Activated naive CD8-positive, alpha-beta T cell treated with anti-CD3 and anti-CD28 coated beads for 36 hours (primary cell): ENCODE measurements at places on chromosomes 12 and 14. TPM values are rescaled to one million over a fixed set of nuclear protein-coding genes. Genes with fewer than 3 reads are reported as not detected.

DNA sequence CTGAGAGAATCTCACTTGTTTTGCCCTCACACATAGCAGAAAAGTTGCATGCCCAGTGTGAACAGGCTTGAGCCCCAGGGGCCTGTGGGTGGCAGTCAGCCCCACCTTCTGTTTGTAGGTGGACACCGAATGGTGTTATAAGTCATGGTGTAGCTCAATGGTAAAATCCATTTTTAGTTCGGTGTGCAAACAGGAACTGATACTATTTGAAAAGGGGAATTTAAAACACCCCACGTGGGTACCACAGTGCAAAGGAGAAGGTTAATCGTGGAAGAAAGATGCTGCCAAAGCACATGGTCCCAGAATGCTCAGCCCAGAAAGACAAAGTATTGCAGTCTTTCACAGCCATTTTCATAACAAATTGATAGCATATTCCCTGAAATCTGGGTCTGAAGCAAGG is 71.8 kb upstream of the GZMB start:
- H3K27ac ChIP-seq: no peak overlapping the region
- no peak for DNase-seq

- H3K27me3 ChIP-seq: peaks cover 22% of the 10 kb centered on the region
- DNase-seq: no peak
- no peak overlapping the region for H3K4me3 ChIP-seq
- H3K4me1 ChIP-seq: no peaks in the 10 kb centered on the region
- no peak overlapping the region for H3K27ac ChIP-seq
- no peaks in the 10 kb centered on the region for H3K36me3 ChIP-seq
Observed at GRCh38 chr14:96729889-96730288, 67.3 kb upstream of the VRK1 start.

STK38L gene
- total RNA-seq: 32.0 TPM

PTPRR gene
- total RNA-seq: not detected

B4GALNT3 gene
- 0.66 TPM for total RNA-seq

DNA sequence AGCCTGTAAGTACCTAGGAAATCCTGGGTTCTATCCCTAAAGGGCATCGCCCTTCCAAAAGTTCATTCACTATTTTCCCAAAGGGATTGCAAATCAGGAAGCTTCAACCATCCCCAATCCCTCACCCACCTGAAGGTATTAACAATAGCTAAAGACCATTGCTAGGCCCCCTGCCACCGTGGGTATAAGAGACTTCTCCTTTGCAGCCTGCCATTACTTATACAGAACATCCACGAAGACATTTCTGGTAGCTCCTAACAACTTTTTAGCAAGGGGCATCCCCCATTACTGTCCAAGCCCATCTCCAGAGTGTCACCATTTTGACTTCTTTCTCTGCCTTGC is 384 bp upstream of the SMUG1 start:
- H3K36me3 ChIP-seq: no peaks in the 10 kb centered on the region
- no peak overlapping the region for H3K27ac ChIP-seq
- peaks cover 36% of the 10 kb centered on the region for H3K27me3 ChIP-seq
- peaks cover 16% of the 10 kb centered on the region for H3K4me1 ChIP-seq

DNA sequence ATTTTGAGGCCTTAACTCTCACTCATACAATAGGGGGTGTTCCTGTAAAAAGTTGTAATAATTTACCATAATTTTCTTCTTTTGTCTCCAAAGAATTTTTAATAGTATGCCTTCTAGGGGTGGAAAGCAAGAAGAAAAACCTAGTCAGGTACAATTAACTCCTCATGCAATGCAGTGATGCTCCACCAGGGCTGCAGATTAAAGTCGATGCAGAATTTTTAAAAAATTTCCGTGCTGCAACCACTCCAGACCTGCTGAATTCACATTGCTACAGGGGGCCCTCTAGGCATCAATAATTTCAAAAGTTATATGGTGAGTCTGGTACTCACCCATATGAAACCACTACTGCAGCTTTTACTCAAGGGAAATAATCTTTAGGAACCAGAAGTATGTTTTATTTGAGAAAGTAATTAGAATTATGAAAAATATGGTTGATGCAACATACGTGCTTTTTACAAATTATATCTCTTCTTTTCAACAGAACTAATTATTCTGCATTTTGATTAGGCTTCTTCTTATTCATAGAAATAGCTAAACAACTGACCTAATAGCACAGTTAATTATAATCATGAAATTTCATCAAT is 353.2 kb downstream of the BCAT1 start:
- DNase-seq: no peak
- H3K4me1 ChIP-seq: no peaks in the 10 kb centered on the region
- no peak overlapping the region for H3K4me3 ChIP-seq
- no peak overlapping the region for H3K27ac ChIP-seq
- no peaks in the 10 kb centered on the region for H3K27me3 ChIP-seq

STXBP6 gene
- not detected for total RNA-seq

DNA sequence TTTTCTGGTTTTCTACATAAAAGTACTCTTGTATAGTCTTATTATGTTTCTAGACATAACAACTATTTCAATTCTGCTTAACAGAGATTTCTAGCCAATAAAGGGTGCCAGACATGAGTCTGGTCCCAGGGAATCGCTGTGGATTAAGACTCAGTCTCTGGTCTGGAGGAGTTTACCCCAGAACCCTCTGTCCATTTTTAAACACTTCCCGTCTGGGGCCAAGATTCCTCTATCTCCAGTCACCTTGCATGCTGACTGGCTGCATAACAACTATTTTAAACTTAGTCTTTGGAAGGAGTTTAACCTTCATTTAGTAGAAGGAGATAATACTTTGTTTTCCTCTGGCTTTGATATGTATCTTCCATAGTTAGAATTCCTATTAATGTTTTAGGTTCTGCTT is 163.1 kb upstream of the IFNG-AS1 start:
- H3K4me3 ChIP-seq: no peak overlapping the region
- H3K27me3 ChIP-seq: no peaks in the 10 kb centered on the region
- H3K36me3 ChIP-seq: no peaks in the 10 kb centered on the region
- H3K4me1 ChIP-seq: peaks cover 9% of the 10 kb centered on the region

TAS2R10 gene
- total RNA-seq: not detected

DNA sequence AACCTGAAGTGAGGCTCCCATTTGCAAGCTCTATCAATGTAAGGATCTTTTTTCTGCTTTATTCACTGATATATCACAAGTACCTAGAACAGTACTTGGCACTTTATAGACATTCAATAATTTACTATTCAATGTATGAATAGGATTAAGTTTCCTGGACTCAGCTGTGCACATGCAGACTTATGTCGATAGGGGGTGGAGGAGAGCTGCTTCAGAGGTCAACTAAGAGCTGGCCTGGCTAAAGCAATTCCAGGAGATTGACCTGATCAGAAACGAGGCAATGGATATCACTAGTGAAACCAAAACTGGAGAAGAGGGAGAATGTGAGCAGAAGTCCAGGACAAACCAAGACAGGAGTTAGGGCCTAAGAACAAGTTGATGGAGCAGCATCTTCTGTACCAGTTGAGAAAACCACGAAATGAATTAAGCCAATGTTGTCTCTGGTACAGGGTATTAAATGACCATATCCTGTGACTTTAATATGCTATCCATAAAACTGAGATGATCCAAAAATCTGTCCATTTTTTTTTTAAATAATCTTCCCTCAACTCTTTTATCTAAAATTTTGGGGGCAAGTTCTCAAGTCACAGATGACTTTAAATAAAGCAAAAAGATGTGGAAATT is 169.2 kb downstream of the PIK3C2G start:
- no peaks in the 10 kb centered on the region for H3K27me3 ChIP-seq
- H3K27ac ChIP-seq: no peak overlapping the region
- no peaks in the 10 kb centered on the region for H3K36me3 ChIP-seq
- no peaks in the 10 kb centered on the region for H3K4me1 ChIP-seq
- no peak overlapping the region for H3K4me3 ChIP-seq

SLCO1C1 gene
- total RNA-seq: not detected

- no peak overlapping the region for H3K27ac ChIP-seq
- H3K36me3 ChIP-seq: peaks cover 3% of the 10 kb centered on the region
- peaks cover 6% of the 10 kb centered on the region for H3K4me1 ChIP-seq
- no peak overlapping the region for H3K4me3 ChIP-seq
Observed at GRCh38 chr14:64951724-64952123, 9.2 kb upstream of the GPX2 start.

GRCh38 chr14:71362920-71363584 is 455.8 kb downstream of the PCNX1 start:
- H3K4me3 ChIP-seq: no peak overlapping the region
- H3K4me1 ChIP-seq: peaks cover 49% of the 10 kb centered on the region
- no peak for DNase-seq
- no peaks in the 10 kb centered on the region for H3K27me3 ChIP-seq

DNA sequence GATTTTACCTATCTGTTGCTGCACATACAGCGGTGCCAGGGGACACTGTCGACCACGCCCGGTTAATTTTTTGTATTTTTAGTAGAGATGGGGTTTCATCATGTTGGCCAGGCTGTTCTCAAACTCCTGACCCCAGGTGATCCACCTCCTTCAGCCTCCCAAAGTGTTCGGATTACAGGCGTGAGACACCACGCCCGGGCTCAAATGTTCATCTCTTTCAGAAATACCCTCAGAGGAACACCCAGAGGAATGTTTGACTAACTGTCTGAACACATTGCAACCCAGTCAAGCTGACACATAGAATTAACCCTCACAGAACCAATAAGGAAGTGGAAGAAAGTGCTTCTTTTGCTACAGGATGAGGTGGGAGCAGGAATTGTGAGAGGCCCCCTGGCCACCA is 15.0 kb upstream of the ETFBKMT start:
- H3K27me3 ChIP-seq: no peaks in the 10 kb centered on the region
- no peaks in the 10 kb centered on the region for H3K36me3 ChIP-seq
- H3K4me3 ChIP-seq: no peak overlapping the region
- DNase-seq: no peak

- no peak overlapping the region for H3K4me3 ChIP-seq
- DNase-seq: no peak
- H3K36me3 ChIP-seq: peaks cover 37% of the 10 kb centered on the region
Observed at GRCh38 chr14:89537911-89538310, 120.9 kb upstream of the FOXN3 start.

RHEBL1 gene
- total RNA-seq: 13.2 TPM

- H3K4me3 ChIP-seq: peak overlapping the region; percentile 83
- peak; percentile 26 for DNase-seq
- peaks cover 12% of the 10 kb centered on the region for H3K36me3 ChIP-seq
Observed at GRCh38 chr14:54881235-54881760, 21.3 kb downstream of the GCH1 start.

CDH24 gene
- 0.49 TPM for total RNA-seq

DNA sequence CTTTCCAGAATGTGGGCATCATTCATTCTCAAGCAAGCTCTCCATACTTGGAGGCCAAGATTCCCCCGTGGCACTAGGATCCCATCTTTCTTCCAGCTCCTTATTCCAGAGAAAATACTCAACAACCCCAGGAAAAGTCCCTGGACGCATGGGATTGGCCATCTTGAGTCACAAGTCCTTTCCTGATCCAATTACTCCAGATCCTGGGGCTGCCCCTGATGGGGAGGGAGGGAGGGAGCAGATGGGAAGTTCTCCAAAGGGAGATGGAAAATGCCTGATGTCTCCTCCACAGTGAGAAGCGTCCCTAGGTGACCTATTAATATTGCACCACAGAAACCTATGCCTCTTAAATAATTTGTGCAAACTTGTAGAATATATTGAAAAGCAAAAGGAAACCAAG is 12.4 kb upstream of the KCNK13 start:
- DNase-seq: no peak
- no peak overlapping the region for H3K27ac ChIP-seq
- H3K4me1 ChIP-seq: no peaks in the 10 kb centered on the region
- H3K4me3 ChIP-seq: no peak overlapping the region
- H3K36me3 ChIP-seq: peaks cover 26% of the 10 kb centered on the region

TAS2R19 gene
- total RNA-seq: 0.50 TPM
